ENCODE measurements at places on chromosomes 11 and 22.

GRCh38 chr11:96136613-96137298, 206.2 kb downstream of the MAML2 start:
- peaks cover 15% of the 10 kb centered on the region for H3K4me1 ChIP-seq
- H3K27me3 ChIP-seq = no peaks in the 10 kb centered on the region
- DNase-seq = no peak
- no peaks in the 10 kb centered on the region for H3K36me3 ChIP-seq
- H3K27ac ChIP-seq = no peak overlapping the region
- no peak overlapping the region for H3K4me3 ChIP-seq

- no peaks in the 10 kb centered on the region for H3K27me3 ChIP-seq
- no peaks in the 10 kb centered on the region for H3K4me1 ChIP-seq
- DNase-seq = no peak
- no peaks in the 10 kb centered on the region for H3K36me3 ChIP-seq
- H3K27ac ChIP-seq = no peak overlapping the region
Observed at GRCh38 chr11:30825723-30826122, 239.6 kb upstream of the MPPED2 start.

DNA sequence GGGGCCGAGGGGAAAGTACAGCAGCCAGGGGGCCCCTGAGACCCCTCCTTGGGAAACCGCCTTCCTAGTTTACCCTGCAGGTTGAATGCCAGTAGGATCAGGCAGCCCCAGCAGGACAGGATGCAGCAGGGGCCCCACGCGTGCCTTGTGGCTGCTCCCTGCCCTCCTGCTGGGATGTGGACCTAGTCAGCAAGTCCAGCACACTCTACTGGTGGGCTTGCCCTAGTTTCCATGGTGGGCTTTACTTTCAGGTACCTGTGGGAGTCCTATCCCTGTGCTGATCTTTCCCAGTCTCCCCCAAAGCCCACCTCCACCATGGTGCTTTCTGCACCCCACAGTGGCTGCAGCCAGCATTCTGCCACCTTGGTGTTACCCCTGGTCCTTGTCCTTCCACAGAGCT, 22.2 kb downstream of the SHISA8 start:
- H3K4me3 ChIP-seq = no peak overlapping the region
- no peak for DNase-seq
- peaks cover 59% of the 10 kb centered on the region for H3K36me3 ChIP-seq
- H3K27me3 ChIP-seq = no peaks in the 10 kb centered on the region

GRCh38 chr22:17980638-17981051, 43.7 kb downstream of the MICAL3 start:
- H3K4me1 ChIP-seq = peaks cover 28% of the 10 kb centered on the region
- no peak overlapping the region for H3K4me3 ChIP-seq

GRCh38 chr11:120608760-120609211, 97.2 kb downstream of the GRIK4 start:
- no peak overlapping the region for H3K4me3 ChIP-seq
- H3K4me1 ChIP-seq = peaks cover 36% of the 10 kb centered on the region
- no peak overlapping the region for H3K27ac ChIP-seq
- no peaks in the 10 kb centered on the region for H3K27me3 ChIP-seq
- no peak for DNase-seq
- no peaks in the 10 kb centered on the region for H3K36me3 ChIP-seq

DNA sequence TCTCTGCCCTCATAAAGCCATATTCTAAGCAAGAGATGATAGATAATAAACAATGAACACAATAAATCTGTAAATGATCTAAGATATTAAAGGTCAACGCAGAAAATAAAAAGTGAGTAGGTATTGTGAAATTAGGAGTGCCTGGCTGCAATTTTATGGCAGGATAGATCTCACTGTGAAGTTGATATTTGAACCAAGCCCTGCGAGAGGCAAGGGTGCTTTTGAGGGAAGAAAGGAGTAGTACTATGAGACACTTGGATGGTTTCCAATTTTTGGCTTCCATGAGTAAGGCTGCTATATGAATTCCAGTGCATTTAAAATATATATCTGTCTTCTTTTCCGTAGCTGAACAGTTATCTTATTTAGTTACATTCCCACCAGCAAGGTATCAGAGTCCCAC, 720.0 kb upstream of the CNTN5 start:
- no peak for DNase-seq
- no peaks in the 10 kb centered on the region for H3K4me1 ChIP-seq
- H3K36me3 ChIP-seq = no peaks in the 10 kb centered on the region

GRCh38 chr11:83521647-83522596, 235.8 kb upstream of the CCDC90B start:
- peaks cover 7% of the 10 kb centered on the region for H3K4me1 ChIP-seq
- H3K27ac ChIP-seq = no peak overlapping the region
- DNase-seq = peak; percentile 76
- H3K36me3 ChIP-seq = peaks cover 10% of the 10 kb centered on the region

All from GM23338 (cell line).